ENCODE measurements at places on chromosomes 13 and 19.

DNA sequence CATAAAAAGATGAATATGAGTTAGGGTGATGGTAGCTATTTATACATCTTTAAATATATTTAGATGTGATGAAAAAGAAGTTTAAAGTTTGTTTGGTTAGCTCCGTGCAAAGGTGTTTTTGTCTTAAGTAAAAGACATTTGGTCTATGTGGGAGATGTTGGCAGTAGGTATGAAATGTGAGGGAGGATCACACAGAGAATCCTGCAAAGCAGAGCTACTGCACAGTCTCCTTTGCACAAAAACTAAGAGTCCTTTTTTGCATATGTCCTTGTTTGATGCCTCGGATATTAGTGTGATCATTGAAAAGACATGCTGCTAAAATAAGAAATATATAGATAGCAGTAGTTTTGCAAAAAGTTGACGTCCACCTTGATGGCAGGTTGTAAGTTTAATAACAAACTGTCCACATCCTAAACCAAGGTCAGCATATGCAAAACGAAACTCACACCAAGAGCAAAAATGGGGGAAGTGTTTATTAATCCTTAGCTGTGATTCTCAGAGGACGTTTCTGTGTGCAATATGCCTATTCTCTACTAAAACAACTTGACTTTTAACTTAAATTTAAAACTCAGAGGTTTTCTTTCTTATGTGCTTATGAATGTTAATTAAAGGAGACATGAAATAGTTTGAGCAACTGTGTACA is 870.1 kb downstream of the PCDH9 start:
- no peak for DNase-seq

DNA sequence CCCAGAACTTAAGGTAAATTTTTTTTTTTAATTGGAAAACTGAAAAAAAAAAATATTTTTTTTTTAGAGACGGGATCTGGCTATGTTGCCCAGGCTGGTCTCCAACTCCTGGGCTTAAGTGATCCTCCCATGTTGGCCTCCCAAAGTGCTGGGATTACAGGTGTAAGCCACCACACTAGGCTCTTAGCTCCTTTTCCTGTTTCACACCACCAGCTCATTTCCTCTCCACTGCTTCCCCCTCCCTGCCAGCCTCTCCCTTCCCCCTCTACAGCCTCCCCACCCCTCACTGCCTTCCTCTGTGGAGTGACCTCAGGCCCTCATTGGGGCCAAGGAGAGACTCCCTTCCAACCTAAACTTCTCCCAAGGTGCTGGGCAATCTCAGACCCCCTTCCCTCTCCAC is 4.2 kb upstream of the GIPR start:
- DNase-seq, result no peak

DNA sequence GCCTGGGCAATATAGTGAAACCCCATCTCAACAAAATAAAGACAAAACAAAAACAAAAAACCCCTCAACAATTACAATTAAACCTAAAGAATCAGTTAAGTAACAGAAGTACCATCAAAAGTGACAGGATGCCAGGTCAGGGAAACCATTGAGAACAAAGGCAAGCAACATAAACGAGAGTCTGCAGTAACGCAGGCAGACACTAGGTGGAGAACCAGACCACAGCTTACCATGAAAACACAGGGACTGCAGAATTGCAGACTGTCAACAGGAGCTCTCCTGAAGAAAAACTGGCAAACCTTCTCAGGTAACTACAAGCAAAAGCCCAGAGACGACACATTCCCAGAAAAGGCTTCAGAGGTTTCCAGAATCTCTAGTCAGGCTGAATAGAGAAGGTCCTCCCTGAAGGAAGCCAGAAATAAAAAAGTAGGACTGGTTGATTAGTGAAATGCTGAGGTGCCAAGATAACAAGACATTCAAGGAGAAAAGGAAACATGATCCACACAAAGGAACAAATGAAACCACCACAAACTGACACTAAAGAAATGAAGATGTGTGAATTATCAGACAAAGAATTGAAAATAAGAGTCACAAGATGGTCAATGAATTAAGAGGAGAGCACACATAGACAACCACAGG is 2.2 kb upstream of the ZNF665 start:
- no peak for DNase-seq

DNA sequence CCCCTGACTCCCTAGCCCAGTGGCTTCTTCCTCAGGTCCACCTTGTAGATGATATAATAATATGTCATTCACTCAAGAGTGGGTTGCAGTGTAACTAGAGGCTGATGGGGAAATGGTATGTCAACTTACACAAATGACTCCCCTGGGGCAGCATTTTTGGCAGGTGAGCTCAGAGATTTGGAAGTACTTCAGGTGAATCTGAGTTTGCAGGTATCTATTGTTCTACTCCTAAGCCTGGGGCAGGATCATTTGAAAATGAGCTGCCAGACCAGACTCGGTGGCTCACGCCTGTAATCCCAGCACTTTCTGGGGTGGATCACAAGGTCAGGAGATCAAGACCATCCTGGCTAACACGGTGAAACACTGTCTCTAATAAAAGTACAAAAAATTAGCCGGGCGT is 11.6 kb upstream of the CNMD start:
- DNase-seq, result no peak

GRCh38 chr13:71861769-71862458 is 5.1 kb downstream of the DACH1 start:
- no peak for DNase-seq
